ENCODE measurements at places on chromosomes 7 and 10. TPM values are rescaled to one million over a fixed set of nuclear protein-coding genes. Genes with fewer than 3 reads are reported as not detected.
A peak's percentile ranks its signal among the peaks of the same experiment; 100 is the strongest.

CDH23 gene
- 9.9 TPM for total RNA-seq

STEAP4 gene
- 2.9 TPM for total RNA-seq

NDUFB8 gene
- total RNA-seq: 122 TPM

SPDYE9 gene
- not detected for total RNA-seq

CARD11 gene
- total RNA-seq: 3.1 TPM

ZNF239 gene
- total RNA-seq: 17.3 TPM

IFIT2 gene
- total RNA-seq: 5.2 TPM

VSTM2A gene
- total RNA-seq: not detected

GRCh38 chr7:133910761-133911160 is 216.4 kb upstream of the LRGUK start:
- no peaks in the 10 kb centered on the region for H3K27me3 ChIP-seq
- H3K4me3 ChIP-seq: no peak overlapping the region
- H3K36me3 ChIP-seq: no peaks in the 10 kb centered on the region

GRCh38 chr10:36089790-36090440 is 447.8 kb upstream of the FZD8 start:
- no peak for DNase-seq
- no peak overlapping the region for H3K27ac ChIP-seq
- H3K4me3 ChIP-seq: no peak overlapping the region

- no peaks in the 10 kb centered on the region for H3K4me1 ChIP-seq
- no peak overlapping the region for H3K4me3 ChIP-seq
- H3K27ac ChIP-seq: no peak overlapping the region
- DNase-seq: no peak
- no peaks in the 10 kb centered on the region for H3K36me3 ChIP-seq
Measured at GRCh38 chr7:37419496-37419895, 29.2 kb downstream of the ELMO1 start.

DNA sequence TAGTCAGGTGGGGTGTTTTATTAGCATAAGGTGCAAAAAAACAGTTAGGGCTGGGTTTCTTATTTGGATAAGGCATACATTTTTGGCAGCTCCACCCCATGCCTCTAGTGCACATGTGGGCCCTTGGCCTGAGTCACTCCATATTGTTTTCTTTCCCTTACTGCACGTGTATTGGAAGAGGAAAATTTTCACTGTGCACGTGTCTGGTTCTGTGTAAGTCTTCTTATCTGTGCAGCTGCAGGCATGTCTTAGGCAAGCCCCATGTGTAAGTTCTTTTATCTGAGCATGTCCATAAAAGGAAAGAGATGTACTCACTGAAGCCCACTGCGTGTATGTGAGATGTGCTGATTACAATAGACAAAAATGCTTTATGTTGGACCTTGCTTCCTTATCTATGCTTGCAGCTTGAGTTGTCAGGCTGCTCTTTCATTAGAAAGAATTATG is 540.3 kb upstream of the IGFBP3 start:
- no peaks in the 10 kb centered on the region for H3K4me1 ChIP-seq
- no peaks in the 10 kb centered on the region for H3K27me3 ChIP-seq
- H3K27ac ChIP-seq: no peak overlapping the region

DNA sequence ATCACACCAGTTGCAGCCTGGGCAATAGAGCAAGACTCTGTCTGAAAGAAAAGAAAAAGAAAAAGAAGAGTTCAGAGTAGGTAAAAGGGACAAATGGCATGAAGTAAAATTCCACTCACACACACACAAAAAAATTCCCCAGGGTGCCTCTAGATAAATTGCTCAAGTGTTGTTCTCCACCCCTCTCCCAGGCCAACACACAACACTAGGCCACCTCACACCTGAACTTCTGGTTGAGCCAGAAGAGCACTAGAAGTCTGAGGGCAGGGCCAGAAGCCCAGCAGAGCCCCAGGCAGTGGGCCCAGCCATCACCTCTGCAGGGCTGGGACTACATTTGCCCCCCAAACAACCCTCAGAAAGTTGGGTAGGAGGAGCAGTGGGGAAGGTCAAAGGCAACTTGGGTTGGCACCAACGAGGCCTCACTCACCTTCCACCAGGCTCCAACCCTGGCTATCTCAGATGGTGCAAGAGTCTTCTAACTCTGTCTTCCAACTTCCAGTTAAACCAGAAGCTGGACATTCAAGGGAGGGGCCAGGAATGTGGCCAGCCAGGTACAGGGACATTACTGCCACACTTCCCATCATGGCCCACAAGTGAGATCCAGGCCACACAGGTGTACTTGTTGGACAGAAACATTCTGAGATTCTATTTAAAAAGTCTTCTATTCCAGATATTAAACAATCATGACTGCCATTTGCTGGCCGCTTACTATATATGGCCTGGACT is 25.6 kb upstream of the DLX6 start:
- H3K4me3 ChIP-seq: no peak overlapping the region
- H3K4me1 ChIP-seq: no peaks in the 10 kb centered on the region
- H3K27ac ChIP-seq: no peak overlapping the region
- H3K36me3 ChIP-seq: no peaks in the 10 kb centered on the region

GRCh38 chr7:137578541-137578940 is 235.0 kb upstream of the PTN start:
- no peaks in the 10 kb centered on the region for H3K4me1 ChIP-seq
- H3K27ac ChIP-seq: no peak overlapping the region
- H3K4me3 ChIP-seq: no peak overlapping the region
- H3K27me3 ChIP-seq: no peaks in the 10 kb centered on the region
- H3K36me3 ChIP-seq: no peaks in the 10 kb centered on the region

DNA sequence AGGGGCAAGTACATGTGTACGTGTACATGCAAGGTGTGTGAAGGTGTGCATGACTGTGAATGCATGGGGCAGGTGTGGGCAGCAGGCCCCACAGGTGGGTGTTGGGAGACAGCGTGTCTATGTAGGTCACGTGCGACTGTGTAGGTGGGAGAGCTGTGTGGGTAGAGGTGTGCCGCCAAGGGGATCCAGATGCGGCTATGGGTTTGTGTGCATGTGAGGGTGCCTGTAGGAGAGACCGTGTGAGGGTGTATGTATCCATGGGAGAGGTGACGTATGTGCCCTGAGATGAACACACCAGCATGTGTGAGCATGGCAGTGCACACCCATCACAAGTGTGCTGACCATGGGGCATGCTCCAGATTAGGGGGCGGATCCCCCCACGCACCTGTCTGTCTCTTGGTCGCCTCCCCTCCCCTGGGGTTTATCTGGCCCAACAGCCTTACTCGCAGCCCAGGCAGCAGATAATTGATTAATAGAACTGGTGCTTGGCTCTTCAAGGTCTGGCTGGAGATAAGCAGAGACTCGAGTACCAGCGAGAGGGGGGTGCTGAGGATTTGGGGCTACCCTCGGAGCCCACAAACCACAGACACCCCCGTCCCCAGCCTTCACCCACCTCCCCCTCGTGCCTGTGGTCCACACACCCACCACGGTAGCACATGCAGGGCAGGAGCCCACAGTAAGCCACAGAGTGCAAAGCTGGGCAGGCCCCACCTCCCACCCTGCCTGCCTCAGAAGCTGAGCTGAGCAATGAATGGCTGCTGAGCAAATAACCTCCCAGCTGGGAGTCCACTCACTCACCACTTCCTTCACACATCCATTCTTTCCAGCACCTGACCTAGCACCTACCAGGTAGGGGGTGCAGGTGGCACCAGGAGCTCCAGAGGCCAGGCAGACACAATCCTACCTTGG is 41.4 kb upstream of the ZMIZ1 start:
- H3K4me3 ChIP-seq: no peak overlapping the region
- no peak for DNase-seq
- no peaks in the 10 kb centered on the region for H3K36me3 ChIP-seq
- H3K4me1 ChIP-seq: no peaks in the 10 kb centered on the region
- no peak overlapping the region for H3K27ac ChIP-seq

DNA sequence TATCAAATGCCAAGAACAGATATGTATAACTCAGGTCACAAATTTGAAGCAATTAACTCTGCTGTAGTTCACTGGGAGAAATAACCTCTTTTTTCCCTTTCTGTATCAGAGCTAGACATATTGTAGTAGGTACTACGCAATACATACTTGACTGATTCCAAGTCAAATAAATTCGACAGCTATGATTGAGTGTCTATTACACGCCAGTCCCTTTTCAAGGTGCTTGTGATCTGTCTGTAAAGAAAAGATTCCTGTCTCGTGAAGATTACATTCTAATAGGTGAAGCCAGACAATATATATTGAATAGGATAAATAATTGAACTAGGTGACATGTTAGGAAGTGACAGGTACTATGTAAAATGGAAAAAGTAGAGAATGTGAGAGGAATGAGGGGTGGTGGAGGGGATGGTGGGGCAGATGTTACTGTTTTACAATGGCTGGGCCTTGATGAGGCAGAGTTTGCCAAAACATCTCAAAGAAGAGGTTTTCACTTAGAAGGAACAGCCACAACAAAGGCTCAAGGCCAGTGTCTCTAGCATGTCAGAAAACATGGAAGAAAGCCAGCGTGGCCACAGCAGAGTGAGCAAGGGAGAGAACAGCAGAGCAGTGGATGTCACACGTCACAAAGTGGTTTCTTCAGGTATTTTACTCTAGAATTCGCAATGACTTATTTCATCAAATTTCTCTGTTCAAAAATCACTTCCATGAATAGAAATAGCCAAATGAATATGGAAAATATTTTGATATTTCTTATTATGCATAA is 282.6 kb upstream of the CACNA2D1 start:
- H3K36me3 ChIP-seq: no peaks in the 10 kb centered on the region
- no peak for DNase-seq
- no peaks in the 10 kb centered on the region for H3K27me3 ChIP-seq
- no peaks in the 10 kb centered on the region for H3K4me1 ChIP-seq
- H3K27ac ChIP-seq: no peak overlapping the region
- no peak overlapping the region for H3K4me3 ChIP-seq

DNA sequence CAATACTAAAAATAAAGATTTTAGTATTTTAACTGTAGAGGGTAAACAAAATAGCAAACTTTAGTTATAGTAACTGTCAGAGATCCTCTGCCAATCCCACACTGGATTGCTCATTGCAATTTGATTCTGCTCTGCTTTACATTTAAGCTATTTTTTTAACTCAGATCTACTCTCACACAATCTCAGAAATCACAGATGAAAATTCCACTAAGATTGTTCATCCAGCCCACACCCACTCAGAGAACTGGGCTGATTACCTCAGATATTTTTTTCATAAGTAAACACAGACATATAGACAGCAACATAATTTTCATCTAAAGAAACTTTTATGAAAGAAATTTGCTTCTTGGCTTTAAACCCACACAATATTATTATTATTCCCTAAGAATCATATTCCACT is 7.0 kb downstream of the OSBPL3 start:
- no peak overlapping the region for H3K4me3 ChIP-seq
- H3K27ac ChIP-seq: no peak overlapping the region
- H3K36me3 ChIP-seq: no peaks in the 10 kb centered on the region
- no peak for DNase-seq
- no peaks in the 10 kb centered on the region for H3K4me1 ChIP-seq

GRCh38 chr7:21767300-21767900 is 178.3 kb downstream of the CDCA7L start:
- no peak for DNase-seq
- no peaks in the 10 kb centered on the region for H3K36me3 ChIP-seq
- no peaks in the 10 kb centered on the region for H3K4me1 ChIP-seq

DNA sequence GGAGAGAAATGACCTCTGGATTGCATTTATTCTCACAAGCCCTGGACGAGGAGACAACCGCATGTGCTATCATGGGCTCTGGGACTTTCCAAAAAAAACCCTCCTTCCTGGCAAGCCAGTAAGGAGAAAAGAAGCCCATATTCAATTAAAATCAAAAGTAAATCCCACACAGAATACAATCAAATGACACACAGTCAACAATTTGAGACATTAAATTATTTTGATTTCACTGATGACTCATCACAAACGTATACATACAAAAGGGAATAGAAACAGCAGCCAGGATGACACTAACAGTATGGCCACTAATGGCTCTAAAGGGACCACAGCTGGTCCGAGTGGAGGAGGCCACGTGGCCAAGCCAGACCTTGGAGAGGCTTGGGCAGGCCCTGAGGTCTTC is 24.9 kb downstream of the LRRC20 start:
- H3K4me1 ChIP-seq: no peaks in the 10 kb centered on the region
- H3K27me3 ChIP-seq: no peaks in the 10 kb centered on the region
- peak overlapping the region; percentile 11 for H3K27ac ChIP-seq
- DNase-seq: no peak
- H3K36me3 ChIP-seq: no peaks in the 10 kb centered on the region
- no peak overlapping the region for H3K4me3 ChIP-seq

DNA sequence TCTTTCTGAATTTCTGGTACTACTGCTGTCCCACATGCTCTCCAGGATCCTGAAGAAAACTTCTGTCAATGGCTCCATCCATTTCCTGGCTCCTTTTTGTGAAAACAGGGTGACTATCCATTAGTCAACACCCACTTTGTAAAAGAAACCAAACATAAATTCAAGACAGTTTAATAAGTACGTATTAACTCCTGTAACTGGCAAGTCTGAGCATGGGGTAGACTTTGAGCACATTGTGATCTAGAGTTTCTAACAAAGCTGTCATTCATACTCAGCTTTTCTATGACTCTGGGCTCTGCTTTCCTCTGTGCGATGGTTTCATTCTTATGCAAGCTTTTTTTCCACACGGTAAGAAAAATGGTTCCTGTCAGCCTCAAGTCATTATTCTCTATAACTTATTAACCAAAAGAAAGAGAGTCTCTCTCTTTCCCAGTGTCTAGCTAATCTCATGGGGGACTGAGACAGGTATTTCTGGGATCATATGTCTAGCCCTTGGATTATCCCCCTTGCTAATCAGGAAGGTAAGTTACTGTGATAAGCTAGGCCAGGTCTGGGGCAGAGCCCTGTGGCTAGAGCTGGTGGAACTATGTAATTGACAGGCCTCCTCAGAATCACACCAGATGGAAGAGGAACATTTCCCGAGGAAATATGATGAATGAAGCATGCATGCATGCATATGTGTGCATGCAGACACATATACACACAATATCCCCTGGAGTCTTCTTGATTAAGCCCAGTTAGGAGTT is 98.5 kb downstream of the GNAI1 start:
- no peak overlapping the region for H3K4me3 ChIP-seq
- DNase-seq: no peak
- H3K36me3 ChIP-seq: no peaks in the 10 kb centered on the region
- H3K27ac ChIP-seq: no peak overlapping the region
- H3K4me1 ChIP-seq: no peaks in the 10 kb centered on the region

GRCh38 chr10:34303022-34303421 is 512.1 kb downstream of the PARD3 start:
- no peaks in the 10 kb centered on the region for H3K27me3 ChIP-seq
- no peaks in the 10 kb centered on the region for H3K4me1 ChIP-seq
- DNase-seq: no peak
- no peaks in the 10 kb centered on the region for H3K36me3 ChIP-seq
- no peak overlapping the region for H3K4me3 ChIP-seq

All from Peyer's patch (tissue), 4 donors.